ENCODE measurements at places on chromosomes 1 and 21.

GRCh38 chr1:181430015-181430885, 53.1 kb upstream of the CACNA1E start:
- no peak for DNase-seq

DNA sequence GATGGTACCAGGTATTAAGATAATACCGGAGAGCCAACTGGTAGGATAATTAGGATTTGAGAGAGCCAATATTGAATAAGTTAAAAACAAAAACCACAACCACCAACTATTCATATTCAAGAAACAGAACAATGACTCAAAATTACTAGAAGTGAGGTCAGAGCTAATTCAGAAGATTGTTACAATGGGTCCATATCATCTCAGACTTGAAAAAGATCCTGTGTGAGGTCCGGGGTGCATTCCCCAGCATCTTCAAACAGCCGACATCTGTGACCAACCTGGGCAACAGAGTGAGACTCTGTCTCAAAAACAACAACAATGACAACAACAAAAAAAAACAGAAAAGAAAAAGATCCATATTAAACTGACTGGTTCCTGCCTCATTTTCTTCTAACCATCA, 18.6 kb downstream of the AK2 start:
- DNase-seq = no peak

DNA sequence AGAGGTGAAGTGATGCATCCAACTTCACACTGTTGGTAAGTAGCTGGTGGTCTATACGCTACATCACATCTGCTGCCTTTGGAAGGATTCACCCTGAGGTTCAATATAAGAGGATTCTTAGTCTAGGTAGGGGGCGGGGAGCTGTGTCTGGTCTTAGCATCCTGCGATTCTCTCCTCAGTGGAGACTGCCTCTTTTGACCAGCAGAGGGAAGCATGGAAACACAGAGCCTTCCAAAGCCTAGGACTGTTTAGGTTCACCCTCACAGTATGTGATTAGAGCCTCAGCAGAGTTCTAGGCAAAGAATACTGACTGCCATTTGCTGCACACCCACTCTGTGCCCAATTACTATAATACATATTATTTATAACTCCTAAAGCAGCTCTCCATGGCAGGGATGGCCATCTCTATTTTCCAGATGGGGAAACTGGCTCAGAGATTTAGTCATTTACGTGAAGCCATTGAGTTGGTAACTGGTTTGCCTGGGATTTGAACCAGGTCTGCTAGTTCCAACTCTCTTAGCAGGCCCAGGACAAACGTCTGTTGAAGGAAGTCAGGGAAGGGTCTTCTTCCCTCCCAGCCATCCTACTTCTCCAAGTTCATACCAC, 28.9 kb upstream of the EFCAB14 start:
- no peak for DNase-seq

- DNase-seq = no peak
These were observed 96.7 kb downstream of the PTPRU start for GRCh38 chr1:29333008-29333407.

DNA sequence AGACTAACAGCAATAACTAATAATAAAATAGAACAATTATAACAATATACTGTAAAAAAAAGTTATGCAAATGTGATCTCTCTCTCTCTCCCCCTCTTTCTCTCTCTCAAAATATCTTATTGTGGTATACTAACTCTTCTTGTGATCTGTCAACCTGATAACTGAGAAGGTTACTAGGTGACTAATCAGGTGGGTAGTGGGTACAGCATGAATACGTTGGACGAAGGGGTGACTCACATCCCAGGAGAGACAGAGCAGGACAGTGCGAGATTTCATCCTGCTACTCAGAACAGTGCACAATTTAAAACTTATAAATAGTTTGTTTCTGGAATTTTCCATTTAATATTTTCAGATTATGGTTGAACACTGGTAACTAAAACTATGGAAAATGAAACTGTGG, 257.5 kb downstream of the LRRC40 start:
- DNase-seq = no peak

DNA sequence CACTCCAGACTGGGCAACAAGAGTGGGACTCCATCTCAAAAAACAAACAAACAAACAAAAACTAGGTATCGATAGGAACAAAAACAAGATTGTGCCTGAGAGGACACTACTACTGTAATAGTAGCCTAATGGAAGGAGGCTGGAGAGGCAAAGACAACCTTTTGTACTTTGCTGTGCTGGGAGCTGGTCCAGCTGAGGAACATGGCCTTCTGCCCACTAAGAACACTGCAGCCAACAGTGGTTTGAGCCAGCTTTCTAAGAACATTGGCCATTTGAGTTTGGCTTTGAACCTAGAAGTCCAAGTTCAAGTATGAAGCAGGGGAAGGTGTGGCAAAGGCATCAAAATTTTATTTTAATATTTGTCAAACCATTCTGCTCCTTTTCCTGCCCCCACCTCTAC, 22.7 kb upstream of the RGS8 start:
- no peak for DNase-seq

GRCh38 chr1:231372501-231372900, 34.4 kb downstream of the SPRTN start:
- DNase-seq = no peak

- DNase-seq = no peak
These were observed 1.6 kb downstream of the ADAM15 start for GRCh38 chr1:155052439-155053395.

GRCh38 chr1:178521241-178521640, 8.3 kb downstream of the TEX35 start:
- no peak for DNase-seq

DNA sequence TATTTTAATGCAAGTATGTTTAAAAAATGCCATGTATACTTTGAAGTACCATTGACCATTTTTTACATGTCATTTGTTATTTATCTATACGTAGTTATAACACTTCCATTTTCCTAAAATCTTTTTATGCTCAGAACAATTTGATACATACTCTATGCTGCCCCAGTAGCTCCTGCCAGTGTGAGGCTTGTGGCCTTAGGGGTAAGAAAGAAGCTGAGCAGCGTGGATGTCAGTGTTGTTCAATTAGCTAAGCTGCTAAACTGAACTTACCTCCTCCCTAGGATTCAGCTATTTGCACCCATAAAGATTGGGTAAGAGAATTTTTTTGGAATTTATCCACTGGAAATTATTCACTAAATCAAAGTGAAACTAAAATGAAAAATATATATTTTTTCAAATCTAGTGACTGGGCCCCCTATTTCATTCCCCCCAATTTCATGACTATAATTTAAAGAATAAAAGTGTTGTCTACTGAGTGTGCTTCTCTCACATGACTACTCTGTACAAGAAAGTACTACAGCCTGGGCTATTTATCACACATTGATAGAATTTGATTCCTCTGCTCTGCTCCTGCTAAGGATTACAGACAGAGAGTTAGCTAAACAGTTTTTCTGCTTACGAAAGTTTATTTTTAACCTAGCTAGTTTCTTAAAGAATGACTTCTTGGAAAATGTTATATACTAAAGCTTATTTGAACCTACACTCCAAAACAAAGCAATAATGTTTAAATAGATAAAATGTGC, 1030.3 kb upstream of the ADGRL4 start:
- no peak for DNase-seq

- DNase-seq = no peak
These were observed 217.5 kb downstream of the LRRIQ3 start for GRCh38 chr1:73980324-73981040.

DNA sequence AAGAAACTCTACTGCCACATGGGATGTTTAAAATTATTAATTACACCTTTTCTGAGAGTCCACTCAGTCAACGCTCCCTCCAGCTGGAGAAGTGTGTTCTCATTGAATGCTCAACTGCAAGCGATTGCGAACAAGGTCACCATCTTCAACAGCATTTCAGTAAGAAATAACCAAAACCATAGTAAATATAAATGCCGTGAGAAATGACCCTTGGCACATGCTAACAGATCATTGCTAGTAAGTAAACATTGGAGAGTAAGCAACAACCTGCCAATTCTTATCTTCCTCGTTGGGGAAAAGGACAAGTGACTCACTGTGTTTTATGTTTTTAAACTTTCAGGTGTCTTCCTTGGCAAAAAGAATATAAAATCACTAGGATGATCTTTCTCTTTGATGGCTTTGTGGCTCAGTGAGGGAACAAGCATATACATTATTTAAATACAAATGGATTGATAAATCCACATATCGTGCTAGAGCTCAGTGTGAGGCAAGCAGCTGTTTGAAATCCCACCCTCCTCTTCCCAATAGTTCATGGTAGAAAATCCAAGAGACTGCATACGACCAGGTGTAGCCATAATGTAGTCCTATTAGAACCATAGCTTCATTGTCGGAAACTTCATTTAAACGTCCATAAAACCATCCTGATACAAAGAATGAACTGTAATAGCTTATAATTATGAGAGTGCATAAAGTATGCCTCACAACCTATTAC, 214.6 kb downstream of the GRIK1 start:
- DNase-seq = no peak

GRCh38 chr1:236066054-236066453, 1.2 kb upstream of the NID1 start:
- DNase-seq = no peak

DNA sequence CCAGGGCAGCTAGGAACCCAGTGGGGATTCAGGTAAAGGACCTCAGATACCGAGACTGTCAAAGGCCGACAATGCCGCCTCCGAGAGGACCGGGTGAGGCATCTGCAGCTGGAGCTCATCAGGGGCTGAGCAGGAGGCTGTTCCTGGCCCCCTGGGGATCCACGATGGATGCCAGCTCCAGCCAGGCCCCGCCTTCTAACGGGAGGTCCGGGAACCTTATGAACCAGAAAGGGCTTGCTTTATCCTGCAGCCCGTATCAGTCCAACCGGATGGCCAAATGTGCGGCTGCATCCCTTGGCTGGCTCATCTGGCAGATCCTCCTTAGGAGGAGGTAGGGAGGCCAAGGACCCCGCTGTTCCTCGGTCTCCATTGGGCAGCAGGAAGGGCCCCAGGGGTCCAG, 32.0 kb downstream of the SLC45A1 start:
- DNase-seq = no peak

DNA sequence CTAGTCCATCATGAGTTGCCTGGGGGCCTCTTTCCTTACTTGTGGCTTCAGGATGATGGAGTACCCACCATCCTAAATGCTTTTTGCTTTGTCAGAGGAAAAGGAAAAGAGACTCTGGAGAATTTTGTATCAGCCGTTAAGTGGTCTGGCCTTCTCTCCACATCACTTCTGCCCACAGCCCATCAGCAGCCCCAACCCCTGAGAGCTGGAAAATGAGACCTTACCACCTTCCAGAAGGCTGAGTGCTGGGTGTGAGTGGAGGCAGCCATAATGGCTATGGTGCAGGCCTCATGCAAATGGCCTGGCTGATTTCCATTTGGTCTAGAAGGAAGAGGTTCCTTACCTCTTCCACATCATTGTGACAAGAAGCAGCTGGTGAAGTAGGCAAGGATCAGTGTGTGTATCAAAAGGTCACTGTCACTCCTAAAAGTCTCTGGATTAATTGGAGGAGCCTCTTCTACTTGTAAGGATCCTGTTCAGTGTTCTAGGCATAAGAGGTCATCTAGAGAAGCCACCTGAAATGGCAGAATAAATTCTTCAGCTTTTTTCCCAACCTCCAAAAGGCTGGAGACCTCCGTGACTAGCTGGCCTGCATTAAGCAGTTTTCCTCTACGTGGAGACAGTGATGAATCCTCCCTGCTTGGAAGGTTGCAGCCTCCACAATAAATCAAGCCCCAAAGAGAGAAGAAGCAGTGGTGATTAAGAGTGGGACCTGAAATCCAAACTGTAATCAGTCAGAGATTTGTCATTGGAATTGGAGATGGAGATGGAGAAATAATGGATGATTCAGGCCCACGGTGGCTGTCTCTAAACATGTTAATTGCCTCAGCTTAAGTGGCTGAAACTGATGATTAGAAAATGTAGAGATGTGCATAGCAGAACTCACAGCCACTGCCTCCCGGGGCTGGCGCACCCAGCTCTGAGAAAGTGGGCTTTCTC, 111.5 kb downstream of the CNIH3 start:
- DNase-seq = no peak

DNA sequence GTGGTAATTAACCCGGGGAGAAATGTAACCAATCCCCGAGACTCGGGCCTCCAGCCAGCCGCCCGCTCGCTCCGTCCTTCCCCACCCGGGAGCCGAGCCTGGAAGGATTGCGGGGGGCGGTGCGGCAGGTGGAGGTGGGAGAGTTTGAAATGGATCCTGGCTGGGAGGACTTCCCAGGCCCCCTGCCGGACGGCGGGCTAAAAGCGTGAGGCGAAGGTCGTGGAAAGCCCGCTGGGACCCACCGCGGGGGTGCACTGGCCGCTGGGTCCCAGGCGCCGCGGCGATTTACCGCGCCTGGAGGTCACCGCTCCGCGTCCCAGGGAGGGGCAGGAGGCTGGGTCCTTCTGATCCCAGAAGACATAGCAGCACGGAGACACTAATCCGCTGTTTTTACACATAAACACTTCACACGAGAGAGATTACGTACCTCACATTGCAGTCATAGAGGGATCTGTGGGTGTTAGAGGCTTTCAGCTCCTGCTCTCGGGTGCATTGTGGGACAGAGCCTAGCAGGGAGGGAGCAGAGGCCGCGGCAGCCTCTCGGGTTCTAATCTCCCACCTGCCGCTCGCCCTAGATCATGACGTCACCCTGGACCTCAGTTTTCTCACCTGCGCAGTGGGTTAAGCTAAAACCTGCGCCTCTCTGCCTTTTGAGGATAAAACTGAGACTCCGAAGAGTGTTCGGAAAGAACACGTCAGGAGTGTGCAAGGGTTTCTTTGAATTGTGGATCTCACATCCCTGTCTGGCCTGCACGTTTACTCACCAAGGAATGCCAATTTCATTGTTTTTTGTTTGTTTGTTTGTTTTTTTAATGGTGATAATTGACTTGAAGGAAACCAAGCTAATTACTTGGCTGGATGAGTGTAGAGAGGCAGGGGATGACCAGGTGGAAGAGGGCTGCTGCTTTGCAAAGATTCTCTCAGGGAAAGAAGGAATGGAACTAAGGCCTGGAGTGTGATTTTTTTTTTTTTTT, 17.1 kb upstream of the TMEM9 start:
- no peak for DNase-seq

GRCh38 chr21:37082856-37083528, 9.9 kb downstream of the TTC3 start:
- DNase-seq = no peak

DNA sequence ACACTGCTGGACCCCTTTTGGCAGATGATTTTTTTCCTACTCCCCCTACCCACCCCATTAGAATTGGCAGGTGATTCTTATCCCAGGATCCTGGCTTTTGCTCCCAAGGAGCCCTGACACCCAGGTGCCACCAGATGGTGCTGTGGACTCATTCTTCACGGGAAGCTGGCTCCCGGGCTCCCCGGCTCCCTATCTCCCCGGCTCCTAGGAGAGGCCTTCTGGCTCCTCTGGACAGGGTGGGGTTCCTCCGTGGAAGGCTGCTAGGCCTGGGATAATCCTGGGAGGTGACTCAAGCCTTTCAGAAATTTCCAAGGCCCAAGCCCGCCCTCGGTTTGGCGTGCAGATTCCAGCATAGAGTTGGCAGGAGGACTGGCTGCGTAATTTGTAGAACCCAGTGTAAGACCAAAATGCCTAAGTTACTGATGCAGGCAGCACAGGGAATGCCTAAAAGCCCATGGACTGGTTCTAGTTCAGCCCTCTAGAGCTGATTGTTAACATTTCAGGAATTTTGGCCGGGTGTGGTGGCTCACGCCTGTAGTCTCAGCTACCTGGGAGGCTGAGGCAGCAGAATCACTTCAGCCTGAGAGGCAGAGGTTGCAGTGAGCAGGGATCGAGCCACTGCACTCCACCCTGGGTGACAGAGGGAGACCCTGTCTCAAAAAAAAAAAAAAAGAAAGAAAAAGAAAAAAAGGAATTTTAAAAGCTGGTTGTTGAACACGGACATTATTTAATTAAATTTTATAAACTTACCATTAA, 6.8 kb upstream of the BSDC1 start:
- DNase-seq = peak; percentile 81
